Activated T-helper 1 cell treated with anti-CD3 and anti-CD28 coated beads, Interleukin-2, amount 50 U/mL, for 16 hours (primary cell): ENCODE measurements at places on chromosomes 13 and 19.

DNA sequence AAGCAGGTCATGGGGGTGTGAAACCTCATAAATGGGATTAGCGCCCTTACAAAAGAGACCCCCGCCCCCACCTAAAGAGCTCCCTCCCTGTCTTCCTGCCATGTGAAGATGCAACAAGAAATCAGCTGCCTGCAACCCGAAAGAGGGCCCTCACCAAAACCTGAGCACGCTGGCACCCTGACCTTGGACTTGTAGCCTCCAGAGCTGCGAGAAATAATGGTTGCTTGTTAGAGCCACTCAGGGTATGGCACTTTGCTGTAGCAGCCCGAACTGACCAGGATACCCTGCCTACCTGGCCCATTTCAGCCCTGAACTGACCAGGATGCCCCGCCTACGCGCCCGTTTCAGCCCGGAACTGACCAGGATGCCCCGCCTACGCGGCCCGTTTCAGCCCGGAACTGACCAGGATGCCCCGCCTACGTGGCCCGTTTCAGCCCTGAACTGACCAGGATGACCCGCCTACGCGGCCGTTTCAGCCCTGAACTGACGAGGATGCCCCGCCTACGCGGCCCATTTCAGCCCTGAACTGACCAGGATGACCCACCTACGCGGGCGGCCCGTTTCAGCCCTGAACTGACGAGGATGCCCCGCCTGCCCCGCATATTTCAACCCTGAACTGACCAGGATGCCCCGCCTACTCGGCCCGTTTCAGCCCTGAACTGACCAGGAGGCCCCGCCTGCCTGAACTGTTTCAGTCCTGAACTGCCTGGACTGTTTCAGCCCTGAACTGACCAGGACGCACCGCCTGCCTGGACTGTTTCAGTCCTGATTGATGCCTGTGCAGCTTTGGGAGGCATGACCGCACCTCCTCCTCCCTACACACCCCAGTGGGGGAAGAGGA lies 120.0 kb downstream of the UQCRFS1 start:
- no peak for DNase-seq

DNA sequence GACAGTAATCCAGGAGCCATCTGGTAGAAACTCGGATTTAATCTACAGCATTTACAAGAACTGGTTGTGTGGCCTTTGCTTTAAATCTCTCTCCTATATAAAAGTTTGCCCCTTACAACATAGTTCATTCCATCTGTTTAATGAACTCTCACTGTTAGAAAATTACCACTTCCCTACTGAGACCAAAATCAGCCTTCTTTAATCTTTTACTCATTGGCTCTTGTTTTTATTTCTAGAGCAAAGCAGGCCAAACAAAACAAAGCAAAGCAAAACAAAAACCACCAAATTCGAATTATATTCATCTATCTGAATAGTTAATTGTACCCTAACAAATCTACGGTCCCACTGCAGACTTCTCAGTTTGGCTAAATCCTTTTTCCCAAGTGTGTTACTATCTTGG lies 127.0 kb downstream of the UGGT2 start:
- DNase-seq = no peak

DNA sequence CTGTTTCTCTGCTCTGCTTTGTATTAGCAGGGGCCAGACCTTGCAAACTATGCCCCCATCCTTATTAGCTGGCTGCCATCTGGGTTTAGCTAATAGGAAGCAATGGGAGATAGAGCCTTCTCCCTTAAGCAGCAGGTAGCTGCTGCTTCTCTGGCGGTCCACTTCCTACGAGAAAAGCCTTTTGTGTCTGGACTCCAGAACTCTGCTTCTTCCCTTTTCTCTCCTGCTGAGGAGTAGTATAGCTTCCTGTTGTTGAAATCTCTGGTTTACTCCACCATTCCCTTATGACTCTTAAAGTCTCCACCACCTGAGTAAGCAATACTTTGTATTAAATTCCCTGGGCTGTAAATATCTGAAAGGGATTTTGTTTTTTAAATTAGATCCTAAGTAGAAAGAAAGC lies 147.1 kb downstream of the DNAJC15 start:
- DNase-seq = no peak

- no peak for DNase-seq
These were observed 614.5 kb downstream of the TBC1D4 start for GRCh38 chr13:74867460-74867859.

GRCh38 chr13:29081036-29081435 lies 260.9 kb downstream of the MTUS2 start:
- DNase-seq = no peak

DNA sequence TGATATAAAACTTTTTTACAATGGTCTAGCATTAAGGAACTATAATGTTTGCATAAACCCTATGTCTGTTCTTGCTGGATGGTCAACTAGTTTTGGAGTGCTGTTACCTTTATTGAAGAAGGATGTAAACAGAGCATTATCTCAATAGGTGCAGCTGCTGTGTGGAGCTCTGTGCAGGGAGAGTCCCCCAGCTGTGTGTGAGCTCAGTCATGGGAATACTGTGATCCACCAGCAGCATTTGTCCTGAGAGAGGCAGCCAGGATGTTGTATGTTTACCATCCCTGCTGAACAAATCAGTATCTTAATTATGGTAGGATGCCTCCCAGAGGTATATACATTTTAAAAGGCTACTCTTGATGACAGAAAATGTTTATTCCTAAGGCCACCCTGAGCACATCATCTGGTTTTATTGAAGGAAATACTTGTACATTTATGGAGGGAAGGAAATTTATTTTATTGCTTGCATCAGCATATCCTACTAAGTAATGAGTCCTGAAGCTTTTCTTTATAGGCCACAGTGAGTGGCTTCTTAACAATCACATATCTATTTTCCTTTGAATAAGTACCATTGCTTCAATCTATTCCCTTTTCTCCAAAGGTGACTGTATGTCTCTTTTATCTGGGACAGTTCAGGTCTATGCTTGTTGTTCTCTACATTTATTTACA lies 11.7 kb downstream of the RAP2A start:
- no peak for DNase-seq

GRCh38 chr13:62626771-62627170 lies 1211.1 kb upstream of the PCDH20 start:
- no peak for DNase-seq

DNA sequence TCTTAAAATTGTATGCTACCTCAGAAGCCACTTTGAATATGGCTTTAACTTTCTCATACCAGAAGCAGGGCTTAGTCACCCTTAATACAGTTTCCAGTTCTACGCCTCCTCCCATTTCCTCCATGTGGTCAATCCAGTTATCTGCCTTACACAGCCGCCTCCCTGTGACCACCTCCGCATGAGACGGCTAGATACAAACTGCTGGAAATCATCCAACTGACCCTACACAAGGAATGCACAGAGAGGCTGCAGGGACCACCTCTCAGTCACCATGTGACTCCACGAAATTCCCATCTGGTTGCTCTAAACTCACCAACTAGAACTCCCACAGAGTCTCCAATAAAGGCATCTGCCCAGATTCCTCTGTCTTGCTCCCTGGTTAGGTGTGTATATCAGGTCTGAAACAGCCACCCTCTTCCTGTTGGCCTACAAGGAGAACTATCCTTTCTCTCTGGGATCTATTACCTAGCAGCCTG lies 6.8 kb downstream of the ZNF564 start:
- DNase-seq = no peak

DNA sequence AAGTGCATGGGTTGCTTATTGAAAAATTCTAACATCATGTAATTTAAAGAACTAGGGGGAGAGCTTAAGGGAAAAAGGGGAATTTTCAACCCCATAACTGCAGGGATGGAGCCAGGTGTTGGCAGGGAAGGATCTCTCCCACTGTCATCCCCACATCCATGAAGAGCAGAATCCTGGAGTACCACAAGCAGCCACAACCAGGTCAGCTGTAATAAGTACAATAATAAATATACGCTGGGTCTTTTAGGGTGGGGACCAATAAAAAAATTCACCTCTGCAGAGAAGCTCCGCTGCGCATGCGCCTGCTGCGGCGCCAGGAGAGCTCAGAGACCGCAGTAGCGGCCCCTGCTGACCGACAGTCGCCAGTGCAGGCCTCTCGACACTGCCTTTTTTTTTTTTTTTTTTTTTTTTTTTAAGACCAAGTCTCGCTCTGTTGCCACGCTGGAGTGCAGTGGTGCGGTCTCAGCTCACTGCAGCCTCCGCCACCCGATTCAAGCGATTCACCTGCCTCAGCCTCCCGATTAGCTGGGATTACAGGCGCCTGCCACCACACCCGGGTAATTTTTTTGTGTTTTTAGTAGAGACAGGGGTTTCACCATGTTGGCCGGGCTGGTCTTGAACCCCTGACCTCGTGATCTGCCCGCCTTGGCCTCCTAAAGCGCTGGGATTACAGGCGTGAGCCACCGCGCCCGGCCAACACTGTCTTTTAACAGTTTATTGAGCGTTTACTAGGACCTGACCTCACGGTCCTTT lies 2.5 kb upstream of the EEF2 start:
- peak; percentile 81 for DNase-seq

GRCh38 chr19:13215572-13216380 lies 65.6 kb downstream of the IER2 start:
- no peak for DNase-seq

DNA sequence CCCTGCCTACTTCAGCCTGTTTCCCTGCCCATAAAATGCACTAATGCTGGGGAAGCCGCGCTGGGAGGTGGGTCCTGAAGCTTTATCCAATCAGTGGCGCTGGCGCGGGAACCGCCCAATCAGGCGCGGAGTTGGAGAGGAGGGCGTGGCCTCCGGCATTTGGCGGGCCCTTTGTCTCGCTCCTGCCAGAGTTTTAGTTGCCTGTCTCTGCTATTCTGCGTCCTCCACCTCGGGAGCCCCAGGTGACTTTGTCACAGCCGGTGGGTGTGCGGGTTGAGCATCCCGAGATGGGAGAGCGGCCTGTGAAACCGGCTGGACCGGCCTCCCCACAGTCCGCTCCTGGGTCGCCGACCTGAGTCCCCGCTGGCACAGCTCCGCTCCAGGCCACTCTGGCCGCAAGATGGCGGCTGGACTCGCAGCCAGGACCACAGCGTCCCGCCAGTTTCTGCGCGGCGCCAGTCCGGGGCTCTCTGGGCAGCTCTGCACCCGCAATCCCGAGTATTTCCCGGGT lies 30.7 kb upstream of the ZNF429 start:
- peak; percentile 22 for DNase-seq

DNA sequence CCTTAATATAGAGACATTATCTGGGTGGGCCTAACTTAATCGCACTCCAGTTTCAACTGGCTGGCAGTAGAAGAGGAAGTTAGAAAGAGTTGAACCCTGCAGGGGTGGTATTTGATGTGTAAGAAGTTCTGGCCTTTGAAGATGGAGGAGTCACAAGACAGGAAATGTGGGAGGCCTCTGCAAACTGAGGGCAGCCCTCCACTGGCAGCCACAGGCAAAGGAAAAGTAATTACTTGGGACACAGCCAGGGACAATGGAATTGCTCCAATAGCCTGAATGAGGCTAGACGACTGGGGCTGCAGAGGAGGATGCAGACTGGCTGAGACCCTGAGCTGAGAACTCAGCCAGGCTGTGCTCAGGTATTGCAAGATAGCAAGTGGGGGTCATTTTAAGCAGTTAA lies 703.3 kb upstream of the ARGLU1 start:
- no peak for DNase-seq

GRCh38 chr13:73532582-73532981 lies 473.8 kb downstream of the KLF5 start:
- DNase-seq = no peak

GRCh38 chr13:113901231-113901630 lies 37.4 kb upstream of the GAS6 start:
- DNase-seq = no peak

DNA sequence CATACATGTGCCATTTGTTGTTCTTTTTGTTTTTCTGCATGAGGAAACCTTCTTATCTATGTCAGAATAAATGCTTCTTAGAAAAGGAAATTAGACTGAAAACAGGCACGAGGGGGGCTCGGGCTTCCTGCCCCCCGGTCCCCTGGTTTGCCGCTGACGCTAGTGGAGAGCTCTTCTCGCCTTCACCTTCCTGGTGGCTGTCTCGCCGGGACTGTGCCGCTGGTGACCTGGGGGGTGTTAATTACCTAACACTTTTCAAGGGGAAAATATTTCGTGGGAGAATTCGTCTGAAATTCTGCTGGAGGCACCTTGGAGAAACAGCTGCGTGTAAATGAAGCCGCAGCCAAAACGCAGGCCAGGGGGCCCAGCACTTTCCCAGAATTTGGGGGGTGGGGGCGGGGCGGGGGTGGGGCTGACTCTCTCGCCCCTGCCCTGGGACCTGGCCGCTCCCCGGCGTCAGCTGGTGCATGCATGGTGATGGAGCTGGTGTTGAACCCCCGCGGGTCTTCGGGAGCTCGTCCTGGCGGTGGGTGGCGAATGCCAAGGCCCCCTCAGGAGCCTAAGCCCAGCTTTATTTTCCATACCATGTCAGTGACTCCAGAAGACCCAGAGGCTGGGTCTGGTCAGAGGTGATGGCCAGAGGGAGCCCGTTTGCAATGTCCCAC lies 58.3 kb upstream of the MCF2L start:
- DNase-seq = no peak

DNA sequence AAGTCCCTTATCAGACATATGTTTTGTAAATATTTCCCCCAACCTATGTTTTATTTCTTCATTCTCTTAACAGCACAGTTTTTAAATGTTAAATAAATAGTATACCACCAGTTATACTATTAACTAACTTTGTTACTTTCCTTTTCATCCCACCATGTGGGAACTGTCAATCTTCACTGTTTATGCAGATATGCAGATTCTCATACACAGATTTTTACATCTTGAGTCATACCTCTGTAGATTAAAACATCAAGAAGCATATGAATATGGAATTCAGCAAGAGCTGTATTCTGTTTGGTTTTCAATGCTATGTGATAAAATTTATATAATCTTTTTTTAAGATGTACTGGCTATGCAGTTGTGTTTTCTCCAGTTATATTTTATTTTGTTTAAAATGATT lies 566.3 kb downstream of the LIG4 start:
- no peak for DNase-seq

- no peak for DNase-seq
These were observed 7.6 kb upstream of the DCT start for GRCh38 chr13:94487043-94487442.

DNA sequence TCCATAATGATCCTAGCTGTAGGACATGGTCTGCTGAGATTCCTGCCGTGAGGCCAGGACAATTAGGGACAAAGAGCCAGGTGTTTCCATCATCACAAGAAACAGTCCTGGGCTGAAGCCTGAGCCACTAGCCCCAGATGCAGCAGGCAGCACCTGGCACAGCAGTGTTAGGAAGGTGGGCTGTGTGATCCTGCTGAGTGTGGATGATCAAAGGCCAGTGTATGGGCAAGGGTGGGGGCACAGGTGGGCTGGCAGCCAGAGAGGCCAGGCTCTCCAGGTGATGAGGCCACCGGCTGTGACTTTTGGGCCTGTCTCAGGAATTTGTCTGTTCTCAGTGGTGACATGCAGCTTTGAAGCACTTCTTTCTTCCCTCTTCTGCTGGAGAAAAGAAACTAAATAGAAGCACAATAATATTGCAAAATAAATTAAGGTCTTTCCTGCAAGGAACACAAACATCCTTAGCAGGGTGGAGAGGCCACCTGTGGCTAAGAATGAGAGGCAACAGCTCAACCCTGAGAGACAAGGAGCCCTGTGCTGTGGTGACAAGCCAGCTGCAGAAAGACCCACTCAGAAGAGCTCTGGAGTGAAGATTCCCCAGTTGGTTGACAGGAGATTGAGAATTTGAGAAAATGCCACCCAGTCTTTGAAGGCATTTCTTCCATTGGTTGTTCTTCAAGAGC lies 127.6 kb downstream of the KATNAL1 start:
- no peak for DNase-seq
